Left cardiac atrium (tissue), 4 donors: ENCODE measurements at places on chromosomes 3 and 15.

DNA sequence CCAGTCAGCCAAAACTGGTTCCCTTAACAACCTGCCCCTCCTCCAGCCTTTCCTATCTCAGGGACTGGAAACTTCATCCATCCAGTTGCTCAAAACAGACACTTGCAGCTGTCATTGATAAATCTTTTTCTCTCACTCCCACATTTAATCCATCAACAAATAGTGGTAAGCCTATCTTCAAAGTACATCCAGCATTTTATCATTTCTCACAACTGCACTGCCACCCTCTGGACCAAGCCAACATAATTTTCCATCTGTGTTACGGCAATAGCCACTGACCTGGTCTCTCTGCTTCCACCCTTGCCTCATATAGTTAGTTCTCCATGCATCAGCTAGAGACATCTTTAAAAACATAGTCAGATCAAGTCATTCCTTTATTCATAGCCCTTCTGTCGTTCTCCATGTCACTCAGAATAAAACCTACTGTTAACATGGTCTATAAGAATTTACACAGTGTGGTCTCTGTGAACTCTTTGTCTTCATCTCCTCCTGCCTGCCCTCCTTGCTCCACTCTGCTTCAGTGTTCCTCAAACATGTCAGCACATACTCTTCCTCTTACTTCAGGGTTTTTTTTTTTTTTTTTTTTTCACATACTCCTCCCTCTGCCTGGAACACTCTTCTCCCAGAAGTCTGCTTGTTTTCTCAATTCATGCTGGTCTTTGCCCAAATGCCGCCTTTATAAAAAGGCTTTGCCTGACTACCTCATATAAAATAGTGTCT is 102.5 kb upstream of the COL6A5 start:
- DNase-seq: no peak

GRCh38 chr3:66004244-66004643 is 34.5 kb downstream of the MAGI1 start:
- no peak for DNase-seq

GRCh38 chr3:42786212-42786611 is 13.2 kb upstream of the CCDC13 start:
- DNase-seq: no peak

GRCh38 chr15:65611888-65612615 is 1.1 kb upstream of the INTS14 start:
- DNase-seq: no peak

DNA sequence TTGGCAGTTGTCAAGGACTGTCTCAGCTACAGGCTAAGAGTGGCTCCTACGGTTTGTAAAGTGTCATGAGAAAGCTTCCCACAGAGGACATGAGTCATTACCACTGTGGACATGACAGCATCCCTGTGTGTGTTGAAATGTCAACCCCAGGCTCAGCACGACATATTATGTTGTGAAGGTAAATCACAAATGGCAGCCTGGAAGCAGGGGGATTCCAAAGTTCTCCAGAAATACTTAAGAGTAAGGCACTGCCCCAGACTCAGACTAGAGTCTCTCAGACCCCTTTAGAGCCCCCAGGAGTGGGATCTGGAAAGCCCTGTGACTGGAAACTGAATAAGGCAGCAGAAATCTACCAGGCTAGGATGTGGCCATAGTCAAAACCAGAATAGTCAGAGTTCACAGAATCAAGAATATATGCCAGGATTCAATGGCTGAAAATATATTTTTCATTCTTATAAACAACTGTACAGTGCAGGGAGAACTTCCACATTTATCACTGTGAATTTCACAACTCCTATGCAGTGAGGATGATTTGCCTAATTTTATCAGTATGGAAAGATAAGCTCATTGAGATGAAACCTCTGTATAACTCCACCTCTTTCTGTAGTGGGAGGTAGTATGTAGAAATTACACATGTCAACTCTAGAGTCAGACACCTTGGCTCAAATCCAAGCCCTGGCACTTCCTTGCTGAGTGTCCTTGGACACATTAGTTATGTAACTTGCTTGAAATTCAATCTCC is 237.1 kb upstream of the CFAP20DC start:
- DNase-seq: peak; percentile 42

DNA sequence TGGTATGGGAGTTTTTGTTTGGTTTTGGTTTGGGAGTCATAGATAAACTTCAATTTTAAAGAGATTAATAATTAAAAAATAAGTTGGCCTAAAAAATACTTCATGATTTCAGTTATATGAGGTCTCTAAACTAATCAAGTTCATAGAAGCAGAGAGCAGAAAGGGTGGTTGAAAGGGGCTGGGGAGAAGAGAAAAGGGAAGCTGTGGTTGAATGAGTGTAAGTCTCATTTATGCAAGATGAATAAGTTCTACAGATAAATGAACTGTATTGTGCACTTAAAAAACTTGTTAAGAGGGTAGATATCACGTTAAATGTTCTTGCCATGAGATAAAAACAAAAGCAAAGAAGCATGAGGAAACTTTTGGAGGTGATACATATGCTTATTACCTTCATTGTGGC is 188.7 kb downstream of the NSUN3 start:
- no peak for DNase-seq

- DNase-seq: no peak
Measured at GRCh38 chr3:135456108-135456790, 509.3 kb upstream of the PPP2R3A start.

GRCh38 chr3:4688411-4688810 is 195.3 kb downstream of the ITPR1 start:
- DNase-seq: no peak

GRCh38 chr3:70519913-70520659 is 207.6 kb upstream of the MDFIC2 start:
- peak; percentile 16 for DNase-seq

DNA sequence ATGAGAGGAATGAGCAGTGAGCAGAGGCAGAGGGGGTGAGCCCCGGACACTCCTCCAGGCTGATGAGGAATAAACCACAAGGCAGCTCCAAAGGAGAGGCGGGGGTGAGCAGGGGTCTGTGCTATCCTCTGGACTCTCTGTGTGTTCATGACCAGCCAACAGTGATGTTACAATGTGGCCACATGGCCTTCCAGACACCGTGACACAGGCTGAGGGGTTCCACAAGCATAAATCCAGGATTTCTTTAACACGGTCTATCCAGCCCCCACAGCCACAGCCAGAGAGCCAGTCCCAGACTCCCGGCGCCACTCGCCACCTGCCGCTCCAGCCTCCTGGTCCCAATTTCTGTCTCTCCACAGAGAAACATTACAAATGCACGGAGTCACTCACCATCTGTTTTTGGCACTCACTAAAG is 24.4 kb downstream of the XXYLT1 start:
- DNase-seq: no peak

- no peak for DNase-seq
Measured at GRCh38 chr3:177906126-177906511, 630.1 kb upstream of the KCNMB2 start.

- DNase-seq: no peak
Measured at GRCh38 chr3:184379358-184380184, at the start of gene CHRD. CHRD (plus strand) TSS chr3:184380054; CDS start chr3:184380319, 265 bp downstream.

- no peak for DNase-seq
Measured at GRCh38 chr15:99402014-99402729, 150.9 kb downstream of the LRRC28 start.

DNA sequence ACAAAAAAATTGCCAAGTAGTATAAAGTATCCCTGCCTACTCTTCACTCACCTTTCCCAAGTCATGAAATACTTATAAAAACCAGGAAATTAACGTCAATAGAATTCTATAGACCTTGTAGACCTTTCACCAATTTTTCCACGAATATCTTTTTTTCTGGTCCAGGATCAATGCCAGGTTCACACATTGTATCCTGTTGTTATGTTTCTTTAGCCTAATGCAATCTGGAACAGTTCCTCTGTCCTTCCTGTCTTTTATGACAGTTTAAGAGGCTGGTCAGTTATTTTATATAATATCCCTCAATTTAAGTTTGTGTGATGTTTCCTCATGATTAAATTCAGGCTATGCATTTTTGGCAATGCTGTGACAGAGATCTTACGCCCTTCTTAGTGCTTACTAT is 63.2 kb upstream of the MAGI1 start:
- DNase-seq: no peak

DNA sequence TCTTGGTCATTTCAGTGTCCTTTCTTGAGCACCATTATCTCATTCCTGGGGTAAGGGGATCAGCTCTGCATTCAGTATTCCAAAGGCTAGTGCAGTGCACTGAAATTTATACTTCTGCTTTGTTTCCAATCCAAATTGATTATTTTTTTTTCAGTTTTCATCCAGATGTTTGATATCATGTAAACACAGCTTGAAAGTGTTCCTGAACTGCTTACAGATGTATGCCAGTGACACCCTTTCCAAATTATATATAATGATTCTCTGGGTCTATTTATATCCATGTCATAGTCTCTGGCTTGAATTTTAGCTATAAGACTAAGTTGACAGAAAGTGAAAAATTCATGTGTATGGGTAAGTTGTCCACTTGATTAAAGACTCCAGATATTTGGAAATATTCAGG is 11.8 kb upstream of the TNFAIP8L3 start:
- DNase-seq: no peak

GRCh38 chr3:11508346-11509172 is 135.2 kb downstream of the VGLL4 start:
- DNase-seq: no peak

DNA sequence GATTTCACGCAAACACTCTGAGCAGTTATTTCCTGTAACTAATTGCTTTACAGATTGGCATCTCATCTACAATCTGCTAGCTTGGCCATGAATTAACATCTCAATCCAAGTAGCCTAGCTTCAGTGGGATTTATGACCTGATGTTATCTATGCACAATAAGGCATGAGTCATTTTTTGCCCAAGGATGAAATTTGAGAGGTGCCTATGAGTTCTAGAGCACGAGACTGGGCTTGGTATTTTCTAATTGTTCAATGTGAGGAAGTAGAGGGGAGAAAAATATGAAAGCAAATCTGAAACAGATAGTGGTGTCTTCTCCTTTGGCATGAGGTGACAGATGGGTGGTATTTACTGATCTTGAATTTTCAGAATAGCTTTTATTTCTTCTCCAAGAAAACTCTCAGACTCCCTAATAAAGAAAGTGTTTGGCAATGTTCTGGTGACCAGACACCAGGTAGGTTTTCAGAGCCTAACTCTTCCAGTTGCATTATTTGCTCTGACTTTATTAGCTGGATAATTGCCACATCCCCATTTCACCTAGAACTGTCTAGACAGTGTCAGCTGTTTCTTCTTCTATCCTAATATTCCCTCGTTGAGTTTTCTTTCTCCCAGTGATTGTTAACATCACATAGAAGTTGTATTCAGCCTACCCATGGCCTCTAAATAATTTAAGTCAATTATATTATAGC is 301.0 kb upstream of the UMPS start:
- no peak for DNase-seq
